ENCODE measurements at places on chromosomes 2 and 18.

GRCh38 chr2:95056461-95057459, 31.3 kb downstream of the MAL start:
- DNase-seq = no peak

GRCh38 chr18:3995476-3996102, 459.5 kb downstream of the DLGAP1 start:
- peak; percentile 43 for DNase-seq

DNA sequence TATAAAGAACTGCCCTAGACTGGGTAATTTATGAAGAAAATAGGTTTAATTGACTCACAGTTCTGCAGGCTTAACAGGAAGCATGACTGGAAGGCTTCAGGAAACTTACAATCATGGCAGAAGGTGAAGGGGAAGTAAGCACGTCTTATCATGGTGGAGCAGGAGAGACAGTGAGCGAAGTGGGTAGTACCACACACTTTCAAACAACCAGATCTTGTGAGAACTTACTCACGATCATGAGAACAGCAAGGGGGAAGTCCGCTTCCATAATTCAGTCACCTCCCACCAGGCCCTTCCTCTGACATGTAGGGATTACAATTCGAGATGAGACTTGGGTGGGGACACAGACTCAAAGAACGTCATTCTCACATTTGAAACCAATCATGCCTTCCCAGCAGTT, 260.1 kb upstream of the FAM98A start:
- DNase-seq = no peak

- no peak for DNase-seq
These were observed 18.9 kb upstream of the BAZ2B start for GRCh38 chr2:159635006-159635789.

DNA sequence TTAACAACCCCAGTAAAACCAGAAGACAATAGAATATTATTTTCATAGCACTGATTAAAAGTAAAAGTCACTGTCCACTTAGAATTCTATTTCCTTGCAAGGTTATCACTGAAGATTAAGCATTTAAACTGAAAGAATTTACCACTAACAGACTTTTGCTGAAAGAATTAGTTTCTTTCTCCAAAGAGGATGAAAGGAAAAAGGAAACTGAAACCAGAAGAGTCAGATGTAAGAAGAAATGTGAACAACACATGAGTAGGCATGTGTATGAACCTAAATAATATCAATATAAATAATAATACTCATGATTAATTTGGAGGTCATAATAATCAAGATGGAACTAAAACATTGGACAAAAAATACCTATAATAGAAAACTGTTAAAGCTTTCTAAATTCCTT, 82.4 kb upstream of the KLHL29 start:
- no peak for DNase-seq

DNA sequence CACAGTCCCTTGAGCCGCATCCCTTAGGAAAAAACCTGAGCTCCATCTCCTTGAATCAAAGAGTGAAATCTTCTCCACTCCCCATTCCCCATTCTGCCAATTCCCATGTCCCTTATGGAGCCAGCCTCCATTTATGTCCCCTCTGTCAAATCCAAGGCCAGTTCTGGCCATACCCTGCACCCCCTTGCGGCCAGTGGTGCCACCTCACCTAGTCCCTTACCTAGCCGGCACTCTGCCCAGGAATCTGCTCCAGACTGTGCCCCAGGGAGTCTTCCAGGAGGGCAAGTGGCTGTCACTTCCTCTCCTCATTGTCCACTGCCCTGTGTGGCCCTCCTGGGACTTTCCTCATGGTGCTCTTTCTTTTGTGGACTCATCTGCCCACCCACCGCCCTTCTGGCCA, 195.4 kb upstream of the RMP24 start:
- no peak for DNase-seq

- DNase-seq = no peak
These were observed 31.5 kb upstream of the CDH19 start for GRCh38 chr18:66635342-66635741.

GRCh38 chr2:242029422-242030225, 160.1 kb downstream of the RTP5 start:
- no peak for DNase-seq

GRCh38 chr18:11747731-11748130, 58.7 kb downstream of the GNAL start:
- no peak for DNase-seq

- no peak for DNase-seq
These were observed 510 bp upstream of the DNAH6 start for GRCh38 chr2:84515788-84516187.

DNA sequence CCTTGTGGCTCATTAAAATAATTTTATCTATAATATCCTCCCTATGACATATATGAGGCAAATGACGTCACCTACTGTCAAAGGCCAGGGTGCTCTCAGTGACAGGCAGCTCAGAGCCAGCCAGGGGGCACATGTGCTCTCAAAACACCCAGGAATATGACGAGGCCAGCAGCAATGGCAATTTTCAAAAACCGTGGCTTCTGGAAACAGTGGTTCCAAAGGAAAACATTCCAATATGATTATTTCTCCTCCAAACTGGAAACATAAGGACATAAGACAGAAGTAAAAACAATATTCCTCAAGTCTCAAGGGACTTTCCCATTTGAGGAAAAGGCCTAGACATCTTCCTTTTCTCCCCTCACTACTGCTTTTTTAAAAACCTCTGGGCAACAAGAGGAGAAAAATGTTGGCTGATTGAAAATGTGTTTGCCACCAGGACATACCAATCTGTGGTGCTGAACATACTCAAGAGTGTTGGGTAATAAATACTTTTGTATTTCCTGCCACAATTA, 40.8 kb downstream of the RNF152 start:
- DNase-seq = no peak

- DNase-seq = no peak
These were observed 212.6 kb upstream of the SP5 start for GRCh38 chr2:170502361-170503130.

DNA sequence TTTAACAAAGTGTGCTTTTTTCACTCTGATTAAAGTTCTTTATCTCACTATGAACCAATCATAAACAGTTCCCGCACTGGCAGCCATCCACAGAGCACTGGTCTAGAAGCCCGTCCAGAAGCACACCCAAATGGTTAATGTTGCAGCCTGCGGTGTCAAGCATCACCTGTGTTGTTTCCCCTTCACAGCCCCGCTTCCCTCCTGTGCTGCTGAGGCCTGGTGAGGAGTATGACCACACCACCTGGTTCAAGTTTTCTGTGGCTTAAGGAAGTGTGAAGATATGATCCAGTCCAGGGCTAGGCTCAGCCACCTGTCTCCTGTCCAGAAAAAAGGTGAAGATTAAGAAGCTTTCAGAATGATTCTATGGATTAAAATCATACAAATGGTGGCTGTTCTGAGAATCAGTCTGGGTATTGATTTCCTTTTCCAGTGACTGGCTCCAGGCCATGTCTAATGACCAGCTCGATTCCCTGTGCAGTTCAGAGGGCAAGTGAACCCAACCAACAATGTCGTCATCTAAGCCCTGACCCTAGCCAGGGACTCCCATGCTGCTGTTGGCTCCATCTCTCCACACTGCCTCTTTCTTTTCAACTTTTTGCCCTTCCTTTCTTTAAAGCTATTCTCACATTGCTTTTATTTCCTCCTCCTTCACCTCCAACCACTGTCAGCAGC, 17.7 kb downstream of the SRSF7 start:
- no peak for DNase-seq

GRCh38 chr2:77314721-77315120, 207.5 kb downstream of the LRRTM4 start:
- no peak for DNase-seq

DNA sequence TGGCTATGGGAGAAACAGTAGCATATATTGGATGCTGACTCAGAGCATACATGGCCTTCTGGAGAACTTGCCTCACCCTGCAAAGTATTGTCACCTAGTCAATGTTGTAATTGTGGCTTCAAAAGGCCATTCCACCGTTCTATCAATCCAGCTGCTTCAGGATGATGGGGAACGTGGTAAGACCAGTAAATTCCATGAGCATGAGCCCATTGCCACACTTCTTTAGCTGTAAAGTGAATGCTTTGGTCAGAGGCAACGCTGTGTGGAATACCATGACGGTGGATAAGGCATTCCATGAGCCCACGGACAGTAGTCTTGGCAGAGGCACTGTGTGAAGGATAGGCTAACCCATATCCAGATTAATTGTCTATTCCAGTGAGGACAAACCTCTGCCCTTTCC, 1300.1 kb upstream of the ACVR2A start:
- no peak for DNase-seq

- no peak for DNase-seq
These were observed 30.7 kb downstream of the XRCC5 start for GRCh38 chr2:216139884-216140283.

DNA sequence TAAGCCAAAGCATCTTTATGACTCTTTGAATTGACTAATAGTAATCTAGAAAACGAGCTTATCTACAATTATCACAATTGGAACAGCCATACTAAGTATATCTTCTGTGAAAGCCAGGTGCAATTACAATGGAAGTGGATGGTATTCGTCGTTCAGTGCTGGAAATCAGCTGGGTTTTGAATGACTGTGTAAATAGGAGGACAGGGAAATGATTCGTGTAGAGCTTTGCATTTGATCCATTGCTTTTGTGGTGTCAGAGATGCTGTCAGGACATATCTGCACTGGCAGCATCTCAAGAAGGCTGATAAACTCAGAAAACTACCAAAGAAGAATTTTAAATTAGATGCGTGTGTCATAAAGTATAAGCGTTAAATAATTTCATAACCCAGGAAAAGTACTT, 187.1 kb downstream of the ZNF407 start:
- DNase-seq = no peak

- no peak for DNase-seq
These were observed 12.0 kb downstream of the UGP2 start for GRCh38 chr2:63853527-63854310.

- DNase-seq = no peak
These were observed 117.2 kb downstream of the SH3RF3 start for GRCh38 chr2:109246176-109246575.

GRCh38 chr2:100853909-100854810, 34.2 kb downstream of the NPAS2 start:
- DNase-seq = no peak

DNA sequence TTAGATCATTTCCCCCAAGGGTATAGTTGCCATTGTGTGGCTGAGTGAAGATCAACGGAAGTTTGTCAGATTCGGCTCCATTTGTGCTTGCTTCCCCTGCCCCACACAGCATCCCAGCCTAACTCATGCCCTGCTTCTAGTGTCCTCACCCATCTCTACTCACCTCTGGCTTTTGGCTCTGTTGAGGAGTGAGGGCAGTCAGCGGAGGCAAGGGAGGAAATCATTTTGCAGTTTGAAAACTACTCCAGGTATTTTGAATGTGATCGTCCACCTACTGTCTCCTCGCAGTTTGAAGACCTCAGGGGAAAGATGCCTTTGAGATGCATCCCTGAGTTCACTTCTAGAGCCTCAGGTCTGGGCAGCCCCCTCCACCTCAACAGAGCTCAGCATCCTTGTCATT, 116.3 kb downstream of the FEZ2 start:
- DNase-seq = no peak

GRCh38 chr2:120447127-120447785, 101.3 kb downstream of the INHBB start:
- DNase-seq = no peak

GRCh38 chr2:134228493-134228903, 25.4 kb upstream of the MGAT5 start:
- no peak for DNase-seq

GRCh38 chr2:148524519-148524919, 120.0 kb upstream of the EPC2 start:
- peak; percentile 29 for DNase-seq

GRCh38 chr2:7479603-7480002, 562.4 kb downstream of the RNF144A start:
- DNase-seq = no peak

GRCh38 chr2:96747061-96747617, 7.3 kb upstream of the LMAN2L start:
- no peak for DNase-seq

DNA sequence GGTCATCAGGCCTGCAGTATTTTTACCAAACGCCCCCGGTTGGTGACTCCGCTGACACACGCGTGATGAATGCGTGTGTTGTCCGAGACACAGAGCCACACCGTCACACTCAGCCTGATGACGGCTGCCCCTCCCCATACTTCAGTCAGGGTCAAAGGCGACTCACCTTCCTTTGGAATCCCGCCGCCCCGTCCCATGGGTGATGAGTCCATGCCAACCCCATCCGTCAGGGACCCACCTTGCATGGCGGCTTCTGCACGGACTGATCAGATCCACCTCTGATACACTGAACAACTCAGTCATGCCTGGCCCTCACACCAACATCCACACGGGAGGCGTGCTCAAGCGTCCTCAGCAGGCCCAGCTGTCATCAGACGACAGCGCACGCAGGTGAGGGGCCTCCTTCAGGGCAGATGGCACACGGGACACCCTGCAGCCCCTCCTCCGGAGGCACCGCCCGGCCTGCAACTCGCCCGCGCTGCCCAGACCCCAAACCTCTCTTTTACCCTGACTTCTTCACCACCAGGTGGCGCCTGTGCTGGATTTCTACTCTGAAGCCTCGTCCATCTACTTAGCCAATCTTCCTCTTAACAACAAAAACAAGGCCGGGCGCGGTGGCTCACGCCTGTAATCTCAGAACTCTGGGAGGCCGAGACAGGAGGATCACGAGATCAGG, 89.2 kb downstream of the ZNF516 start:
- no peak for DNase-seq

DNA sequence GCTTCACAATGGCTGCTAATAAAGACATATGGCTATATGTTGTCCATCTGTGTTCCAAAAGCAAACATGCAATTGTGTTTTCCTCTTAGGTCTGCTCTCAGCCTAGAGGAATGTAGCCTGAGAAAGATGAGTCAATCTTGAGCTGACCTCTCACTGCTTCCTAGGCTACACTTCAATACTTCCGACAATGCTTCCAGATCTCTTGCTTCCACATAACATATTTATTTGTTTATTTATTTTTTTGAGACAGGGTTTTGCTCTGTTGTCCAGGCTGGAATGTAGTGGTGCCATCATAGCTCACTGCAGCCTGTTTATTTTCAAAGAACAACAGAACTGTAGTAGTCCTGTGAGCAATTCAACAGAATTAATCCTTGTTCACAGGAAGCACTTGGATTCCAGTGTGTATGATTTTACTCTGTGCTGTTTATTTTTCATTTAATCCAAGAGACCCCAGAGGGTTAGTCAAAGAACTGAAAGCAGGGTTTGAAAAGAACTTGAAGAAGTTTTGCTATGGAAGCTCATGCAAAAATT, 437.9 kb downstream of the TXNL1 start:
- DNase-seq = no peak

GRCh38 chr2:72340665-72341064, 193.0 kb upstream of the CYP26B1 start:
- DNase-seq = no peak

- DNase-seq = no peak
These were observed 93.3 kb downstream of the RNF144A start for GRCh38 chr2:7010391-7011054.

DNA sequence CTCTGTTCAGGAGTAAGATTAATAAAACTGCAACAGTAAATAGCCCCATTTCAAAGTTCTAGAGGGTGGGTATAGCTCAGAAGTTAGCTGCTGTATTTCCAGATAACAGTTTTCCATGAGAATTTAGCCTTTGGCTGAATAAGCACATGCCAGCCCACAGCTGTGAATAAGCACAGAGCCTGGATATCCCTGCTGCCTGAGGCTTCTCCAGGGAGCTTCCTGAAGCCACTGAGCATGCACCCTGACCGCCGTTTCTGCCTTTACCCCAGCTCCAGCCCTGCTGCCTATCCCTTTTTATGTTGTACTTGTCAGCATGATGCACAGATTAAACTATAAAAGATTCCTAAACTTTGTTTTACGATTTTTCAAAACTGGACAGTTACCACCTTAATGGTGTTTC, 85.3 kb downstream of the FEZ2 start:
- DNase-seq = no peak

Data from activated T-cell treated with anti-CD3 and anti-CD28 coated beads for 4 hours (primary cell).